ENCODE measurements at places on chromosomes 12 and 14.

GRCh38 chr12:106736051-106736957 lies 38.2 kb upstream of the RIC8B start:
- DNase-seq = no peak

DNA sequence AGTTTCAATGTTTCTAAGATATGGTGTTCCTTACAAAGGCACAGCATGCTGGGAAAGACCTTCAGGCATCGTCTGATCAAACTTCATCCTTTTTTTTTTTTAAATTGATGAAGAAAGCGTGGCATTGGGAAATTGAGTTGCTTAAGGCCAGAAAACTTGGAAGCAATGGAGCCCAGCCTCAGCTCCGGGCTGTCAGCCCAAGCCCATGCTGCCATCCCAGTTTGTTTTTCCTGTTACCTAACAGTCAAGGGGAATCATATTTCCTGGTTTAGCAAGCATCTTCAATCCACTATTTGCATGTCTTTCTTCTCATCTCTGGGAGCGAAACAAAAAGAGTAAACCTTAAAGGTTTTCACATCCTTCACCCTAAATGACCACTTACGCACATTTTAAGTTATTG lies 200.2 kb downstream of the CHST11 start:
- no peak for DNase-seq

DNA sequence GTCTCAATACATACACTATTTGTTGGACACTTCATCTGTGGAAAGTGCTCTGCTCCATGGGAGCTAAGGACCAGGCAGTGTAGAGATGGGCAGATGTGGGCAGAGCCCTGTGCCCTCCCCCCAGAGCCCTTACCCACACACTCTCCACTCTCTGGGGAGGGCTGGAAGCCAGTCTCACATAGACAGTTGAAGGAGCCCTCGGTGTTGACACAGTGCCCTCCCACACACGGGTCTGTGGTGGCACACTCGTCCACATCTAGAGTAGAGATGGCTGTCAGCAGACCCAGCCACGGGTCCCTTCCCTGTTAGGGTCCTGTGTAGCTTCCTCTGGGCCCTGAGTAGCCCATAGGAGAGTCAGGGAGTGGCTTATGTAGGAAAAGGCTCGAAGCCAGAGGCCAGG lies 14.3 kb downstream of the ISCA2 start:
- no peak for DNase-seq

GRCh38 chr12:52173526-52173925 lies 18.3 kb downstream of the KRT80 start:
- no peak for DNase-seq

DNA sequence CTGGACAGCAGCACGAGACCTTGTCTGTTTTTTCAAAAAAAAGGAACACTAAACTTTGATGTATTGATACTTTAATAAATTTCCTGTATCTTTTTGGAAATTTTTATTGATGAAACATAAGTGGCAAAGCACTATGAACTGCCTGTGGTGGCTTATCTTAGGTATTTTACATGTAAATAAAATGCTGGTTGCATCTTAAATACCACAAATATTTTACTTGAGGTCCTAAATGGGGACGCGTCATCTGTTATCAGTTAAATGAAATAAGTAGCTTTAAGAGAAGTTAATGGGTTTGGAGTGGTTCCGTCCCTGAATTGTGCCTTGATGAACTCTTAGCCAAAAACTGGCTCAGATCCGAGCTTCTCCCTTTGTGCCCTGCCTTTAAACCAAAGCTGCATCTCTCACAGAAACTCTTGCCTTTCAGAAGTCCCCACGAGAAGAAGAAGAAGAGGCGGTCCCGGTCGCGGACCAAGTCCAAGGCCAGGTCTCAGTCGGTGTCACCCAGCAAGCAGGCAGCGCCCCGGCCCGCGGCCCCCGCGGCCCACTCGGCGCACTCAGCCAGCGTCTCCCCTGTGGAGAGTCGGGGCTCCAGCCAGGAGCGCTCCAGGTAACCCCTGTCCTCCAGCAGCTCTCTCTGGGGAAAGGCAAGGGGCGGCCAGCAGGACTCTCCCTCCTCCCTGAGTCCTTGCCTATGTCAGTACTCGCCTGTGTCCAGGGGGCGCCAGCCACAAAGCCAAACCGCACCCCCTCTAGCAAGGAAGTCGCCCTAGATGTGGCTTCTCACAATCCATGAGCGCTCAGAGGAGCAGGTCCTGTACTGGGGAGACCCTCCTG lies 31.2 kb upstream of the MMP17 start:
- no peak for DNase-seq

DNA sequence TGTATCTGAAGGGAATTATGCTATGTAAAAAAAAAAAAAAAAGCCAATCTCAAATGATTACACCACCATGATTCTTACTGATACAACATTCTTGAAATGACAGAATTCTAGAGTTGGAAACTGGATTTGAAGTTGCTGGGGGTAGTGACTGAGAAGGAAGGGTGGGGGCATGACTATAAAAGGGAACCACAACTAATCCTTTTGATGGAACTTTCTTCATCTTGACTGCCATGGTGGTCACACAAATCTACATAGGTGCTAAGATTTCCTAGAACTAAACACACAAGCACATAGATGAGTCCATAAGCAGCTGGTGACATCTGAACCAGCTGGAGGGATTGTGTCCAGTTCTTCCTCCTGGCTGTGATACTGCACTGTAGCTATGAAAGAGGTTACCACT lies 51.4 kb downstream of the CLMN start:
- DNase-seq = no peak

- no peak for DNase-seq
These were observed 93.8 kb downstream of the STXBP6 start for GRCh38 chr14:24956104-24956503.

- DNase-seq = no peak
These were observed 115.6 kb downstream of the PLEKHA5 start for GRCh38 chr12:19245106-19245505.

Data from activated CD8-positive, alpha-beta memory T cell treated with anti-CD3 and anti-CD28 coated beads, Interleukin-2, amount 50 U/mL, for 4 hours (primary cell).